ENCODE measurements at places on chromosomes 1 and 21. TPM values are rescaled to one million over a fixed set of nuclear protein-coding genes. Genes with fewer than 3 reads are reported as not detected.

DNA sequence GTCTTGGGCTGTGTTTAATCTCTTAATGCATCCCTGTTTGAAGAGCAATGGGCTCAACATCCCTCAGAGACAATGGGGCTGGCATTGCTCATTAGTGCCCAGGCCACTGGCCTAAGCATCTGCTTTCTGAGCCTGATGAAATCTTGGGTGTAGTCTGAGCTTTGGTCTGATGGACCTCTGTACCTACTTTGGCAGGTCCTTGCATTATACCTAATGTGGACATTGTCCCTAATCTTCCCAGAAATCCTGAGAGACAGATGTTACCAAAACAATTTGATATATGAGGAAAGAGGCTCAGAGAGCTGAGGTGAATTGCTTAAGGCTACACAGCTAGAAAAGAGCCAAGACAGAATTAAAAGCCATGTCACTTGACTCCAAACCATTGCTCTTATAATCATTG lies 95.0 kb downstream of the PTPRU start:
- DNase-seq, result no peak

The TEX38 gene
- total RNA-seq, result not detected

DNA sequence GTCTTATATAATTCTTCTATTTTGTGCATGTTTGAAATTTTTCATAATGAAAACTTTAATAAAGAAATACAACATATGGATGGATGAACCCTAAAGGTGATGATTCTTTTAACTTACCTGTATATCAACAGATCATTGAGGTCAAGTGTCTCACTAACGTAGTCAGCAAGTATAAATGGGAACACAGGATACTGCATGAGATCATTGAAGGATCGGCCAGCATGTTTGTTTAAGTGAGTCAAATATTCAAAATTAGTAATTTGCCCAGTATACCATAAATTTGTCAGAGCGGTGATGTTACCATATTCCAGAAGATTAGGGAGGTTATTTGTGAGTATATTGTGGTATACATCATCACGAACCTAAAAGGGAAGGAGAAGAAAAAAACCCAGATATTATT lies 71.0 kb upstream of the GNG4 start:
- DNase-seq, result no peak

DNA sequence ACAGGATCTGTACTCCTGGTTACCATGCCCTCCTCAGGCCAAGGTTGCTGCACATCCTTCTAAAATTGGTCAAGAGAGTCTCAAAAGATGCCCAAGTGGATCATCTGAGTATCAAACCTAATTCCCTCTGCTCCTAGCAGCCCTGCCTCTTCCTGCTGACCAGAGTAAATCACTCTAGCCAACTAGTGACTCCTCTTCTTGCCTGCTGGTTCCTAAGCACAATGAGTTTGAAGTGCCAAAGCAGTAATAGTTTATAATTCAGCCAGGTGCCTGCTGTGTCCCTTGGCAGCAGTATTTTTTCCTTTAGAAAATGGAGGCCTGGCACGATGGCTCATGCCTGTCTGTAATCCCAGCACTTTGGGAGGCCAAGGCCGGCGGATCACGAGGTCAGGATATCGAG lies 137.9 kb upstream of the CAMK1G start:
- no peak for DNase-seq

DNA sequence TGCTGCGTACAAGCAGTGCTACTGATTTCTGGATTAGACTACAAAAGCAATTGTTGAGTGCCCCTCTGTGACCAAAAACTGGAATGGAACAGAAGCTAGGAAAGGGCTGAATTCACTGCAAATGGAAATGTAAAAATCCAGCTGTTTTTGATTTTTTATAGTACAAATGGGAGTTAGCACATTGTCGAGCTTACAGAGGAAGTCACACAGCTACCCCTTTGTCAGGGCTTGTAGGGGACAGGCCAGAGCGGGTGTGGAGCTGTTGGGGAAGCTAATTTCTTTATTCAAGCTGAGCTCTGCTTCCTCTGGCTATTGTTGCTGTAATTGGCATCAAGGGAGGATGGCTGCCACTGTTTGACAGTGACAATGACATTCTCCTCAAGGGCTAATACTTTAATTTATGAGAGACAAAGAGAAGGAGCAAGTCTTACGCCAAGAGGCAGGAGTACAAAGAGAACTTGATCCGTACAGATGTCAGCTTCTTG lies 96.1 kb downstream of the SLC35F3 start:
- DNase-seq, result no peak
